AG10803 (cell line): ENCODE measurements at places on chromosomes 16 and 17.
A peak's percentile ranks its signal among the peaks of the same experiment; 100 is the strongest.

DNA sequence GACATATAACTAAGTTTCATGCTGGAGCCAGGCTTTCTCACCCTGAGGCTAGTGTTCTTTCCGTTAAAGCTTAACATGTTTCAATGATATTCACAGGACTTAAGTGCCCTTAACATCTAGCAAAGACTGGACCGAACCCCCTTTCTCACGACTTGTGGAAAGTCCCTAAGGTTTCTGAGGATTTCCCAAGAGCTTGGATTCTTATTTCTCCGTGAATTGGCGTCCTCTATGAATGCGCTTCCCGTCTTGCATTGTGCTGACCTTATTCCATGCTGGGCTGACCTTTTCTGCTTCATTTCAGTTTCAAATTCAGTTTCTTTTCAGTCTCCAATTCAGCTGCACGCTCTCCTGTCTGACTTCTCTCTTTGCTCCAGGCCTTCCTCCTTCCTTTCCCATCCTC is 206.4 kb downstream of the HS3ST3A1 start:
- peak; percentile 61 for DNase-seq

- DNase-seq = peak; percentile 81
These were observed at the start of gene HOXB9 for GRCh38 chr17:48626245-48627117. Gene HOXB9 (minus strand): TSS chr17:48626358. CDS start chr17:48626269, 89 bp downstream.

DNA sequence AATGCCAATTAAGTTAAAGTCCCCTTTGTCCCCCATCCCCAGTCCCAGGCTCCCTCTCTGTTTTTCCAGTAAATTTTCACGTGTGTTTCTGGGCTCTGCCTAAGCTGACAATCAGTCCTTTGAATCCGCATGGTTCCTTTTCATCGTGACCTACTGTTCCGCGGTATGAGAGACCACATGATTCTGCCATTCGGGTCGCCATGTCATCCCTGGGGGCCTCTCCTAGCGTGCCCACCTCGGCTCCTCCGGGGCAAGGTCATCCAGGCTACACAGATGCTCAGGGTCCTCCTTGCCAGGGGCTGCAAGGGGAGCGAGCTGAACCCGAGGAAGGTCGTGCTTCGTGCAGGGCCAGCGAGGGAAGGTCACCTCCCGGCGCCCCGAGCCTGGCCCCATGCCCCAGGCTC is 157.6 kb downstream of the RAB11FIP4 start:
- no peak for DNase-seq

DNA sequence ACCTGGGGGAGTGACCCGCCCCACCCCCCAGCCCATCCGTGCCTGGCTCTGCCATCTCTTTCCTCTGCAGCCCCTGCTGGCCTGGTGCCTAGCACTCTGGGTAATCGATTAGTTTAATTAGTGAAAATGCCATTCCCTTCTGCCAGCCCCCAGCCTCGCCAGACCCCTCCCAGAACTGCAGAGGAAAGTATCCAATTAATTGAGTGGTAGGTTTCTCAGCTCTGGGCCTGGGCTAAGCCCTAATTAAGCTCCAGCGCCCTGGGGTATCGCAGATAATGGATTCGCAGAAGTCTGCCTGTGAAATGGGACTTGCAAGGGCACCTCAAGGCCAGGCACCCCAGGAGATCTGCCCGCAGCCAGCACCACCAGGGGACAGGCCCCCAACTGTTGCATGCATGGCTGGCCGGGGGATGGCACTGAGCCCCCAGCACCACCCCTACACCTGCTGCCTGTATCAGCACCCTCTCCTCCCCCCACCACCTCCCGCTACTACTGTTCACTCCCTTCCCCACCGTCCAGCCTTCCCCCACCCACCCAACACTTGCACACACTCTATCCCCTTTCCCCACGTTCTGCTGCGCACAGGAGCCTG is 19.7 kb upstream of the SPPL2C start:
- no peak for DNase-seq

GRCh38 chr17:11221721-11222120 is 19.3 kb upstream of the SHISA6 start:
- no peak for DNase-seq

GRCh38 chr17:78839762-78840529 is 668 bp downstream of the USP36 start:
- DNase-seq = peak; percentile 66

DNA sequence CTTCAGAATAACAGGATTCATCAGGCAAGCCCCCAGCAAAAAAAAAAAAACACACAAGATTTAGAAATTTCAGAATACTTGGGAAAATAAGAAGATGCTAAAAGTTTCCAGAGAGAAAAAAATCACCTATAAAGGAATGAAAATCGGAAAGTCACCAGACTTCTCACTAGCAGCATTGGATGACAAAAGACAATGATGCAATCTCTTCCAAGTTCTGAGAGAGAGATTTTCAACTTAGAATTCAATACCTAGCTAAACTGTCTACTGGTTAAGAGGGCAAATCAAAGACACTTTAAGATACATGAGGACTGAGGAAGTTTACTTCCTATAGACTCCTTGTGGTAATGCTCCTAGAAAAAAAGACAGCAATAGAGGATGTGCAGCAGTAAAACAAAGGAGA is 23.9 kb upstream of the TNS4 start:
- DNase-seq = no peak

- peak; percentile 18 for DNase-seq
These were observed 1.0 kb upstream of the TTYH2 start for GRCh38 chr17:74212209-74212912.

GRCh38 chr16:65457084-65457483 is 335.2 kb upstream of the CDH11 start:
- no peak for DNase-seq

DNA sequence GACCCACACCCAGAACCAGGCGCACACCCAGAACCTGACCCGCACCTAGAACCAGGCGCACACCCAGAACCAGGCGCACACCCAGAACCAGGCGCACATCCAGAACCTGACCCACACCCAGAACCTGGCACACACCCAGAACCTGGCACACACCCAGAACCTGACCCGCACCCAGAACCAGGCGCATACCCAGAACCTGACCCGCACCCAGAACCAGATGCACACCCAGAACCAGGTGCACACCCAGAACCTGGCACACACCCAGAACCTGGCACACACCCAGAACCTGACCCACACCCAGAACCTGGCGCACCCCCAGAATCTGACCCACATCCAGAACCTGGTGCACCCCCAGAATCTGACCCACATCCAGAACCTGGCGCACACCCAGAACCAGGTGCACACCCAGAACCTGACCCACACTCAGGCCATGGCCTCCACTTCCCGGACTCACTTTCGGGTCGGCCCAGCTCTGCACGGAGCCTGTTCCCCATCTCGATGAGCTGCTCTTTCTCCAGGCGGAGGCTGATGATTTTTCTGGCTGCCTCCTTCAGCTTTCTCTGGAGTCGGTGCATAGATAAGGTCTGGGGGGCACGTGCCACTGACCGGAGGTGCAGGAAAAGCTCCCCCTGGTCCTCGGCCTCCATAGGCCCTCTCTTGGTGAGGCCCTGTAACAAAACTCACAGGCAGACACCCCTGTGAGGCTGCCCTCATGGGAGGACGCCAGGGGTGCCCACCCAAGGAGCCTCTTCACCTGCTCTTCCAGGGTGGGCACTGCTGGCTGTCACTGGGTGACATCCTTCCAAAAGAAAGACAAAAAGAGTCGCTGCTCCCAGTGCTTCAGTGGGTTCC is 53.3 kb upstream of the FASN start:
- DNase-seq = no peak

DNA sequence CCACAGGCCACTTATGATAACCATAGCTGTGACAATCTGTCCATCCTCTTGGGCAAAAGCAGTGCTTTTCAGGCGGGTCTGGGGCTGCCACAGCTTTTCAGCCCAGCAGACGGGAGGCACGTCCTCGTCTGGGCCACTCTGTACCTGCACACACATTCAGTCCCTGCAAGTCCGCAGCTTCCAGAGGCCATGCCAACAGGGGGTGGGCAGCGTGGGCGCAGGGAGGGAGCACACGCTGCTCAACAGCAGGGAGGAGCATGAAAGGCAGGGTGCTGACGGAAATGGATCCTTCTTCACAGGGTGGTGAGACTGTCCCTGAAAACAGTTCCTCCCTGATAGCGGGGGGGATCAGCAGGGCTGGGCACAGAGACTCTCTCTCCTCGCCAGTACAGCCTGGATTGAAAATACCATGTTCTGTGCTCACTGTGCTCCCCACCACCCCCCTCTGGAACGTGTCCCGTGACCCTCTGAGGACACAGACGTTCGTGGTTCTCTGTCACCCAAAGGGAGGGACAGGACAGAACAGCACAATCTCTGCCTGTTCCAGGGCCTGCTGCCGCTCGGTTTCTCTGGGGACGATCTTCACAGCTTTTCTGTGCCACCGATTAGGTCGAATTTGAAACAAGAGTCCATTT is 41.7 kb downstream of the PEMT start:
- DNase-seq = no peak

GRCh38 chr17:1907909-1908698 is 78.3 kb downstream of the RPA1 start:
- DNase-seq = peak; percentile 39

DNA sequence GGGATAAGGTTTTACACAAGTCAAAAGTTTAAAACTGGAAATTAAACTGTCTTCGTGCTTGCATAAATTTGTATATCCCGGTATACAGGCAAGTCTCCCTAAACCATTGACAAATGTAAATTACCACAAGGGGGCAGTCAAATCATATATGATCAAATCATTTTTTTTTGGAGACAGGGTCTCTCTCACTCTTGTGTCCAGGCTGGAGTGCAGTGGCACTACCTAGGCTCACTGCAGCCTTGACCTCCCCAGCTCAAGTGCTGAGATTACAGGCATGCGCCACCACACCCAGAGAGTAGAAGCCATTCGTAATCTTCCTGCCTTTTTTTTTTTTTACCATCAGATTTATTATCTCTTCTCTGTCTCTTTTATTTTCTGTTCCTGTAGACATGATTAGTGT is 18.5 kb downstream of the TOP2A start:
- DNase-seq = peak; percentile 70

DNA sequence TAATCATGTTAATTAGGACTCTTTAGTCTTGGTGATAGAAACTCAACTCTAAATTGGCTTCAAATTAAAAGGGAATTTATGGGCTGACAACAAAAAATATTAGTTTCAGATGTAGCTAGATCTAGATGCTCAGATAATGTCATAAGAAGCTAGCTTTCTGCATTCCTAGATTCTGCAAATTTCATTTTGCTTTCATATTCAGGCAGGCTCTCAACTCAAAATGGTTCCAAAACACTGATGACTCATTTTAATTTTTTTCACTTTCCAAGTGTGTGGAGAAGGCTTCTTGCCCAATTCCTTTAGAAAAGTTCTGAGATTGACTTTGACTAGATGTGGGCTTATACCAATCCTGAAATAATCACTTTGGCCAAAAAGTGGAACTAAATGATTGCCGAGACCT is 236.7 kb upstream of the GOT2 start:
- peak; percentile 50 for DNase-seq

DNA sequence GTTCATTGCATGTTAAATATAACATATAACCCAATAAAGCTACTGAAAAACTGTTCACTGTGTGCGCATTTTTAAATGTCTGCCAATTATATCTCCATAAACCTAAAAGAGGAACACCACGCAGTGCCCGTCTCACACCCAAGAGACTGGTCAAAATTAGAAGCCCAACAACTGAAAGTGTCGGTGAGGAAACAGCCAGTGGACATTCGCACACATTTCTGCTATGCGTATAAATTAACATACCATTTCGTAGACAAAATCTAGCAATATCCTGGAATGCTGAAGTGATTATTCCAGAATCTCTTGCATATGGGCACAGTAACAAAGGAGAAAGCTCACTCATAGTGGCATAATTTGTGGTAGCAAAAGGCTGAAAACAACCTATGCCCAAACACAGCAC is 55.9 kb downstream of the CPPED1 start:
- DNase-seq = no peak

- no peak for DNase-seq
These were observed 18.5 kb upstream of the SP2 start for GRCh38 chr17:47877368-47878034.

GRCh38 chr17:1629504-1630310 is 1.1 kb upstream of the SLC43A2 start:
- DNase-seq = peak; percentile 52

DNA sequence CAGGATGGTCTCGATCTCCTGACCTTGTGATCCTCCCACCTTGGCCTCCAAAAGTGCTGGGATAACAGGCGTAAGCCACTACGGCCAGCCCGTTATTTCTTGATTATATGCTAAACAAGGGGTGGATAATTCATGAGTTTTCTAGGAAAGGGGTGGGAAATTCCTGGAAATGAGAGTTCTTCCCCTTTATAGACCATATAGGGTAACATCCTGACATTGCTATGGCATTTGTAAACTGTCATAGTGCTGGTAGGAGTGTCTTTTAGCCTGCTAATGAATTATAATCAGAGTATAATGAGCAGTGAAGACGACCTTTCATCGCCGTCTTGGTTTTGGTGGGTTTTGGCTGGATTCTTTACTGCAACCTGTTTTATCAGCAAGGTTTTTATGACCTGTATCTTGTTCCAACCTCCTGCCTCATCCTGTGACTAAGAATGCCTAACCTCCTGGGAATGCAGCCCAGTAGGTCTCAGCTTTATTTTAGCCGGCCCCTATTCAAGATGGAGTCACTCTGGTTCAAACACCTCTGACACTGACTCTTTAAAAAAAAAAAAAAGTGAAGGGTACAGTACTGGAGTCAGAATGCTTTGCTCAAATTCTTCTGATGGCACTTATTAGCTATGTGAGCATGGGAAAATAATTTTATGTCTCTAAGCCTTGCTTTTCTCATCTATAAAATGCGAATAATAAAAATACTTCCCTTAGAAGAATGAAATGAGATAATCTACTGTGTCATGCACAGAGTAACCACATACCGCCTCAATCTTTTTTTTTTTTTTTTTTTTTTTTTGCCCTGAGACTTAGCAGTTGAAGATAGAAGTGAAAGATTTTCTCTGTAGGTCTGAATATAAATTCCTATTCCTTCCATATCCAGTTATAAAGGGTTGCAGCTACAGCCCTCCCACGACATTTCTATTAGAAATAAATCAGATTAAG is 5.1 kb upstream of the CALCOCO2 start:
- no peak for DNase-seq

- DNase-seq = peak; percentile 41
These were observed 533 bp upstream of the MEFV start for GRCh38 chr16:3256866-3257465.

- DNase-seq = peak; percentile 39
These were observed 11.1 kb downstream of the CPD start for GRCh38 chr17:30389756-30390300.

GRCh38 chr16:11164482-11165270 is 91.3 kb downstream of the SOCS1 start:
- DNase-seq = no peak

GRCh38 chr17:21125862-21126261 is 902 bp upstream of the DHRS7B start:
- DNase-seq = no peak
